Activated T-cell treated with anti-CD3 and anti-CD28 coated beads, Interleukin-2, amount 50 U/mL, for 4 hours (primary cell): ENCODE measurements at places on chromosomes 1 and 21. TPM values are rescaled to one million over a fixed set of nuclear protein-coding genes. Genes with fewer than 3 reads are reported as not detected.

- DNase-seq = no peak
Observed at GRCh38 chr21:37800057-37800455, 116.2 kb downstream of the KCNJ6 start.

GRCh38 chr21:41927727-41928409 is 25.9 kb downstream of the C2CD2 start:
- no peak for DNase-seq

DNA sequence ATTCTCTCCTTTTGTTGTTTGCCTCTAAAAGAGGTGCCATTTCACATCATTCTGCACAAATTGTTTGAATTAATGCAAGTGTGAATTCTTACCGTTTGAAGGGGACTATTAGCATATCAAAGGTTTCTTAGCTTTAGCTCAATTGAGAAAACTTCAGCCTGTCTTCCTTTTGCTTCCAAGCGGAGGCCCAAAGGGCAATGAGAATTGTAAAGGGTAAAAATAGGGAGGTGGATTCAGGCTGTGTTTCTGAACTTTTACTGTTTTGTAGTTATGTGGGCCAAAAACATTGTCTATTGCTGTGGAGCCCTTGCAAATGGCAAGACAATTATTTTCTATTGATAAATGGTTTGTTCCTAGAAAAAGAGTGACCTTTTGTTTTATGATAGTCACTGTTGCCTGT is 3.6 kb downstream of the ADGRL2 start:
- DNase-seq = no peak

DNA sequence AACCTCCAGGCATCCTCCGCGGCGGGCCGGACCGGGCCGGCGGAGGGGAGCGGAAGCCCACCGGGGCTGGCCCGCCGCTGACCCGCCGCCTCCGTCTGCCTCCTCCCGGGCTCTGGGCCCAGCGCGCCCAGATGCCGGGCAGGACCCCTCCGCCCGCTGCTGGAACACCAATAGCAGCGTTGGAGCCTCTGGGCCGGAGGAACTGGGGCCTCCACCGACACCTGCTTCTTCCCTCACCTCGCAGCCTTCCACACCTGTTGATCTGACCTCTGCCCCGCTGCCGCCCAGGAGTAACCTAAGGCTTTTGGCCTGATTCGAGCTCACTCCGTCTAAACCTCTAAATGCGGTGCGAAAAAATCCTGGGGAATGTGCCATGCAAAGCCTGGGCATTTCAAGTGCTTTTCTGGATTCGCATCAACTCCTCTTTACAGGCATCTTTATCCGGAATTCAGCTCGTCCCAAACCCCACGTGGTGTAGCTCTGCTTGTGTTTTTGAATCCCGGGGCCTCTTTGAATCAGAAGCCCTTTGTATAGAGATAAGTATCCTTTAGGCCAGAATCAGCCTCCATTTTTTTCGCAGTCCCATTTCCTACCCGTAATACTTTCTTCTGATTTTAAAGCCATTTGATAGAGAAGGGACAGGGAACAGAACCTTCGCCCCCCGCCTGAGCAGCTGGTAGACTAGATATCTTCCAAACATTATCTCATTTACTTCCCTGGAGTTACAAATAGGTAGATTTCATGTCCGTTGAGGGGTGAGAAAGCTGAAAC is 680 bp upstream of the CNN3 start:
- DNase-seq = peak; percentile 5

DNA sequence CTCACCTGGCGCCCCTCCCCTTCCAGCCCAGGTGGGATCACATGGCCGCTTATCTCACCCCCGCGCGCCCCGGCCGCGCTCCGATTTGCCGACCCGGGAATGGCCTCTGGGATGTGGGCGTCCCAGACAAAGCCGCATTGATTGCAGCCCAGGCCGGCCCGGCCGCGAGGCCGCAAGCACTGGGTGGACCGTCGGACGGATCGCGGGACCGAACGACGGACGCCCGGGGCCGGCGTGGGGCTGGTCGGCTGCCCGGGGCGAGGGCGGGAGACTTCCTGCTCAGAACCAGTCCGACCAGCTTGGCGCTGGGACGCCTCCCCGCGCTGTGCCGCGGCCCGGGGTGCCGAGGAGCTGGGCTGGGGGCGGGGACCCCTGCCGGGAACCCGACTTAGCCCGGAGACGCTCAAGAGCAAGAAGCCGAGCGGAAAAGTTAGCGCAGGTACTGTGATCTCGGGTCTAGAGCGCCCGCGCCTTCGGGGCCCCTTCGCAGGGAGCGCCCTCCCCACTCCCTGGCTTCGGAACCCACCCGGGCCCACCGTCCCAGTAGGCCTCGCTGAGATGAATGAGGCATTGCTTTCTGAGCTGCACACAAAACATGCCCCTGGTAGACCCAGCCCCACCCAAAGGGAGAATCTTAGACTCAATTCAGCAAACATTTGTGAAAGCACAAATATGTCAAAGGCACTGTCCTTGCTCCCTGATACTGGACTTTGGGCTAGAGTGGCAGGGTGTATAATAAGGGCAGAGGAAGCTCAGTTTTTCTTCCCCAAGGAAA is 415 bp upstream of the LAD1 start:
- no peak for DNase-seq

GRCh38 chr1:42838482-42839190 is 7.8 kb upstream of the ZNF691 start:
- no peak for DNase-seq

DNA sequence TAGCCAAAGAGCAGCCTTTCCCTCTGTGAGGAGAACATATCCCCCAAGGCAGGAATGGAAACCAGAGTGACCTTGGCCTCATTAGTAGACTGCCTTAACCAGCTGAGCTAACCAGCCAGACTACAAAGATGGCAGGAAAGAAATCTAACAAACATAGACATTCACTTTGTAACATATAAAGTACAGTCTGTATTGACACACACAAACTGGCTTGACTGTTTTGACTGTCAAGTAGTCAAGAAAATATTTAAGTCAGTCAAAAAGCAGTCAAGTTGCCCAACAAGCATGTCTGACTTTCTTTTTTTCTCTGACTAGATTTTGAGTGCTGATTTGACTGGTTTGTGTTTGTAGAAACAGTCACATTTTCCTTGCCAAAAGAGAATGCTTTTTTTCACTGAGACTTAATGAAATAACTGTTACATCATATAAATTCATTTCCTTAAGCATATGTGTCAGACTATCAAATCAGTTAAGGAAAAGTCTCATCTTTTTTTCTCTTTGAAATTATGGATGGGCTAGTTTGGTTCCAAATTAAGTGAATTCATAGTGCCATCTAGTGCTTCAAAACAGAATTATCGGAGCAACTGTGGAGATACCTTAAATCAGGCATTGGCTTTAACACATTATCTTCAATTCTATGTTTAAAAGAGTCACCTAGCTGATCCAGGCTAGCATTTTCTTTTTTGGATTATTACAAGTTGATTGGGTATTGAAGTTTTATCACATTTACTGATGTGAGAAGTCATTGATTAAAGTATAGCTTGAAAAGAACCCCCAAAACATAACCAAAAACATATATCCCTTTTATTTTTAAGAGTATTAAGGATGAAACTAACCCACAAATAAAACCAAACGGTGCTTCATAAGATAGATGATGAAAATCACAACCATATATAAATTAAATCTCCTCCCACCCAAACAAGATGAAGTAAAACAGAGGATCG is 75.0 kb downstream of the ATP6V1G3 start:
- no peak for DNase-seq

DNA sequence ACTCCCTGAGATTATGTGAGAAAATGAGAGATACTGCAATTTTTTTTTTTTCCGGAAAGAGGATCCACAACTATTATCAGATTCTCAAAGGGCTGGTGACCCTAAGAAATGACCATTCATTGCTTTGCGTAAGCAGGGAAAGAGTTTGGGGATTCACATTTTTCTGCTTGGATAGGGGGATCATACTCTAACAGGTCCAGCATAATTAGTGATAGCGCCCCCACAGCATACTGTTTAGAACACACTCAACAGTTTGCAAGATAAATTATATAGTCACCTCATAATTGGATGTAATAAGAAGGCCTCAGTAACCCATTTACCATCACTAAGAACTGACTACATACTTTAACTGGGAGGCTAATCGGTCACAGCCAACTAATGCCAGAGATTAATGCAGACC is 1.9 kb downstream of the CCT3 start:
- no peak for DNase-seq

DNA sequence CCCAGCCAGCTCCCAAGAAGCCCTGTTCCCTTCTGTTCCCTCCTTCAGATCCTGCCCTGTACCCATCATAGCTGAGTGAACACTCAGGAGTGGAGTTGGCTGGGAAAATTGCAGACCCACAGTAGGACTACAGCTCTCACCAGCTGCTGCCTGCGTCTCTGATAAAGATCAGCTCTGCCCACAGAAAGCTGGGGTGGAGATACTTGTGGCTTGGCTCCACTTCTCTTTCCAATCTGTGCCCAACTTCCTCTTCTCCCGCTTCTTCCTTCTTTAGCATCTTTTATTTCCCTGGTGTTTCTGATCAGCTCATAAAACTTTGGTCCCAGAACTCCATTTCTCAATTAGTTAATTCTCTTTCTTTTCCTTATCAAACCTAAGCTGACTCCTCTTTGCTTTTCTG is 5.5 kb upstream of the CD1A start:
- DNase-seq = no peak

DNA sequence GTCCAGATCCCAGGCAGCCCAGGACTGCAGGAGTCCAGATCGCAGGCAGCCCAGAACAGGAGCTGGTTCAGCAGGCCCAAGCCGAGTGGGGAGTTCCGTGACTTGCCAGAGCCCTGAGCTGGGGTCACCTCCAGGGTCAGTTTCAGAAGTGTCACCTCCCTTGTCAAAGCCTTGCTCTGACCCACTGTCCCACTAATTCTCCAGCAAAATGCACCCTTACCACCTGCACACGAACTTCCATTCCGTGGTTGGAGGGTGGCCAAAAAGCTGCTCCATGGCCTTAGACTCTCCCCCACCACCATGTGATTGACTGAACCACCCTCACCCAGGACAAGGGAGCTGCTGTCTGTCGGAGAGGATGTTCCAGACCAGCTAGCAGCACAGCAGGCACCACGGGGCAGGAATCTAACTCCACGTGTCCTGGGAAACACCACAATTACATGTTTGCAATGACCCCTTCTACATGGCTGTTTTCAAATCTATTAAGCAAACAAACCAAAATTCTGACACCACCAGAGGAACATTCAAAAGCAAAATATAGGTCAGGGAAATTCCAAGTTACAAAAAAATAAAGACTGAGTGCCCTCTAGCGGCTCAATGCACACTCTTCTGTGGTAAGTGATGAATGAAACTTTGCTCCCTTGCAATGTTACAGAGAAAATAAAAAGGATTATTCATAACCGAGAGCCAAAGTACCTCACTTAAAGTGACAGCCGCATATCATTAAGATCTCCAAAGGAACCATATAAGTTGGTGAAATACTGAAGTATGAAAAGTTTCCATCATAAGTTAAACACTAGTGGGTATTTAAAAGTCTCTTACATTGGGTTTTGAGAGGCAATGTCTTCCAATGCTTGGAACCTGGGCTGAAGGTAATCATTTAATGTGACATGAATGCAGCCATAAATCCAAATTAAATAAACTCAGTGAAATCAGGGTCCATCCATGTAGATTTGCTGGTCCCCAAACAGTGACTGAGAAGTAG is 76.3 kb downstream of the NPHP4 start:
- DNase-seq = no peak

GRCh38 chr1:81876901-81877733 is 76.4 kb downstream of the ADGRL2 start:
- no peak for DNase-seq

DNA sequence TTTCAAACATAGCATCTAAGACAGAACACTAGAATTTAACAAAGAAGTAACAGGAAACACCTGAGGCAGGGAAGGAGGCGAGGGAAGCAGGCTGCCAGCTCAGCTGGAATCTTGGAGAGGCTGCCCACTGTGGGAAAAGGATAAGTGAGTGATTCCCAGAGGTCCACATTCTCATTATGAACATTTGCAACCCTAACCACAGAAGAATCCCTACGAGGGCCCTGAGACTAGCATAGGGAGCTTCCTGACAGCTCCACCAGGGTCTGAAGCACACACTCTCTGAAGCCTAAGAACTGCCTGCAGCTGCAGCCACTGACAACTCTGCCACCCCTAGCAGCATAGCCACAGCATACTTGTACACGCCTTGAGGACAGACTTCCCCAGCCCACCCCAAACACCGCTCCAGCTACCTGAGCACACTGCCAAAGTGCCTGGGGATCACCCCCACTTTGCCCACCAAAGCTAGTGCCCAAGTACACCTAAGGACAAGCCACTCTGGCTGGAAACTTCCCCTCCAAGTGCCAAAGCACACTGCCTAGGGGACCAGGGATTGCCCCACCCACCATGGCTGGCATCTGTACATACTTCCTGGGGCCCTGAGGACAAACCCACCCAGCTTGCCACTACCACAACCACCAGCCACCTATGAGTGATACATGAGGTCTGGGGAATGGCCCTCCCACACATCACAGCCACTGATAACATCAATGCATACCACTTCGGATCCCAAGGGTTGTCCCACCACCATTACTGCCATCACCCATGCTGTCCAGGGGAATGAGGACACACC is 76.6 kb upstream of the GUCA2A start:
- no peak for DNase-seq

- DNase-seq = no peak
Observed at GRCh38 chr1:246582301-246583055, 16.2 kb downstream of the CNST start.

DNA sequence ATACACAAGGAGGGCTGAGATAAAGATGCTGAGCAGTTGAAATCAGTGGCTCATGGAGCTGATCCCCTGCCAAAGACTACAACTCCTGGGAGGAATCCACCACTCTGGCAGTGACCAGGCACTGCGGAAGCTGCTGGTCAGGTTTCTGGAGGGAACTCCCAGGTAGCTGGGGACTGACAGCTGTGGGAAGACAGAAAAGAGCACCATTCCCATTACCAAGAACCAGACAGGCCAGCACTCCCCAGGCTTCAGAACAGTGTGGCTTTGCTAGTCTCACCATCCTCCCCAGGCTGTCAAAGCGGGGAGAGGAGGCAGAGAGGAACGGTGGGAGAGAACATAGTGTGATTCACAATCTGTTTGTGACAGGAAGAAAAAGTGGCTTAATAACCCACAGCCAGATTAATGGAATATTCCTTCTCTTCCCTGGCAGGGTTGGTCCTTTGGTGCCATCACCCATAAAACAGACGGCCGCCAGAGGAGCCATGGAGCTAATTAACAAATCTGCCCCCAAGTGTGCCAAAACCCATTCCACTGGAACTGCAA is 92.1 kb downstream of the MAB21L3 start:
- no peak for DNase-seq

- DNase-seq = no peak
Observed at GRCh38 chr1:114216431-114217173, 62.9 kb upstream of the SYT6 start.

- no peak for DNase-seq
Observed at GRCh38 chr21:34061983-34062382, 11.4 kb upstream of the MRPS6 start.

The FAM131C gene
- 0.20 TPM for total RNA-seq

The TEX38 gene
- not detected for total RNA-seq

The CFAP141 gene
- total RNA-seq = not detected

The OR2T12 gene
- not detected for total RNA-seq

The CAMK2N1 gene
- 1.6 TPM for total RNA-seq

The ANKRD65 gene
- 0.15 TPM for total RNA-seq

The EVA1C gene
- total RNA-seq = 12.8 TPM

The SLC44A3 gene
- 0.30 TPM for total RNA-seq

The MAP1LC3C gene
- total RNA-seq = not detected

The DIO1 gene
- not detected for total RNA-seq
